ENCODE measurements at places on chromosomes 2 and 18.

- no peak for DNase-seq
These were observed 52.2 kb downstream of the HNMT start for GRCh38 chr2:138016351-138017087.

- no peak for DNase-seq
These were observed 39.5 kb upstream of the FOXI3 start for GRCh38 chr2:88492002-88492401.

GRCh38 chr2:47907039-47907781 is 912 bp upstream of the FBXO11 start:
- no peak for DNase-seq

DNA sequence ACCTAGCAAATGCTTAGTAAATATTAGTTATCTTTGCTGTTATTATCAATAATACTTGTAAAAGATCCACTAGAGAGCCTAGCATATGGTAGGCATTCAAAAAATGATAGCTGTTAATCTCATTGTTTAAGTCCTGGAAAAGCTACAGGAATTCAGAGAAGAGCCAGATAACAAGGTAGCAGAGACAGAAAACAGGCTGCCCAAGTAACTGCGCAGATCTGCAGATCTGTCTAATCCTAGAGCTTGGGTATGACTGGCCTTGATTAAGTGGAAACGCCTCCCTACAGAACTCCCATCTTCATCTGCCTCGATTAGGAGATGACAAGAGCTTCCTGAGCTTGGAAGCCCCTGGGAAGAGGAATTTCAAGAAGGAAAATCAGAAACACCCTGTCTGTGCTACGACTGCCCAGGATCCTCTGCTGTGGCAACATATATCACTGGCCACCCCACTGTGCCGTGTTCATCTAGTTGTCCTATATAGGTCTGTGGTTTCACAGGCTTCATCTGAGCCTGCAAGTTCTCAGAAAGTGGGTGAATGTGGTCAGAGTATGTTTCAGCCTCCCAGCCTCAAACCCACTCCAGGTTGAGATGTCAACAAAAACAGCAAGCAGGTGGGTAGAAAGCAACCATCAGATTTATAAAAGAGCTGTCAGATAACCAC is 151.5 kb upstream of the PKDCC start:
- no peak for DNase-seq

DNA sequence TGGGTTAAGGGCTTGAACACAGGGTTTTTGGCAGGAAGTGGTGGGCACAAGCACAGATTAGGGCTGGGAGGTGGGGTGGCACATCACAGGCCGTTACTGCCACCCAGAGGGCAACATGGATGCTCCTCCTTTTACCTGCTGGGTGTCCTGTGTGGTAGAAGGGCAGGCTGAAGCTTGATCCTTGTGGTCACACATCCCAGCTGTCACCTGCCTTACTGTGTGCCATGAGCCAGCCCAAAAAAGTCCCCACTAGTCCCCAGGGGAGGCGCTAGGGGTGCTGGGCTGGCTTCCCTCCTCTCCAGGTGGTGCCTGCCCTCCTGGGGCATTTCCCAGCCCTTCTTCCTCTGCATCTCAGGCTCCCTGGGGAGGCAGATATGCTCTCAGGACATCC is 50.5 kb upstream of the ALPP start:
- no peak for DNase-seq

DNA sequence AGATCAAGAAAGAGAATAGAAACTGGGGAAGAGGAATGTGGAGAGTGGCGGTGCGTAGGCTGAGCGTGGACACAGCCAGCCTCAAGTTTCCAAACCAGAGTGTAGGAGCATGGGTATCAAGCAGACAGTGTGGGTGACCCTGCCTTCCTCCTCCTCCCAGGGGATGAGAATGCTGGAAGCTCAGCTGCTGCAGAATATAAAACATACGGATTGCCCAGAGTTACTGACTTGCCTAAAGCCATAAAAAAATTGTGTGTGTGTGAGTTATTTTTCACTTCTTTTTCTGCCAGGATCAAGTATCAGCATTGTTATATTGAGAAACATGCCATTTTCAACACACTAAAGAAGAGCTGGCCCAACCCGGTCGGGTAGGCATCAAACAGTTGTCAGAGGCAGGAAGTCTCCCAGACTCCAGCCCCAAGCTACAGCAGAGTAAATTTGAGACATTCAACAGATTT is 333.3 kb upstream of the ACVR2A start:
- no peak for DNase-seq

DNA sequence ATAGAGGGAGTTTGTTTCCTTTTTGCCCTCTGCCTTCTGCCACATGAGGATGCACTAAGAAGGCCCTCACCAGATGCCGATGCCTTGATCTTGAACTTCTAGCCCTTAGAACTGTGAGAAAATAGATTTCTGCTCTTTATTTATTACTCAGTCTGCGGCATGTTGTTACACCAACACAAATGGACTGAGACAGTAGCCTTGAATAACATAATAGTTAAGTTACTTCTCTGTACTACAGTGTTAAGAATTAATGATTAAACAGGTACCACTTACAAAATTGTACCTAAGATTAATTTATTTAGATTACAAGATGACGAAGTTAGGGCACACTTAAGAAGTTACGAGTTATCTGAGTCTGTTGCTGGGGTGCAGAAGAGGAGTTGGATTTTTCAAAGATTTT is 42.4 kb downstream of the EHBP1 start:
- DNase-seq: no peak

- DNase-seq: no peak
These were observed 32.1 kb upstream of the CHRNA1 start for GRCh38 chr2:174796319-174796771.

DNA sequence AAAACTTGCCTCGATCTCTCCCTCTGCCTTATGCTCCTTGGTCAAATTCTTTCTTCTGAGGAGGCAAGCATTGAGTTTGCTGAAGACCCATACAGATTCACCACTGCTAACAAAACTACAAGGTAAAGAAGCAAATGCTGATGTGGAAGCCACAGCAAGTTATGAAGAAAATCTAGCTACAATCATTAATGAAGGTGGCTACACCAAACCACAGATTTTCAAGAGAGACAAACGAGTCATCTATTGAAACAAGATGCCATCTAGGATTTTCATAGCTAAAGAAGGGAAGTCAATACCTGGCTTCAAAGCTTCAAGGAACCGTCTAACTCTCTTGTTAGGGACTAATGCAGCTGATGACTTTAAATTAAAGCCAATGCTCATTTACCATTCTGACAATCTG is 203.2 kb downstream of the METTL4 start:
- DNase-seq: no peak

DNA sequence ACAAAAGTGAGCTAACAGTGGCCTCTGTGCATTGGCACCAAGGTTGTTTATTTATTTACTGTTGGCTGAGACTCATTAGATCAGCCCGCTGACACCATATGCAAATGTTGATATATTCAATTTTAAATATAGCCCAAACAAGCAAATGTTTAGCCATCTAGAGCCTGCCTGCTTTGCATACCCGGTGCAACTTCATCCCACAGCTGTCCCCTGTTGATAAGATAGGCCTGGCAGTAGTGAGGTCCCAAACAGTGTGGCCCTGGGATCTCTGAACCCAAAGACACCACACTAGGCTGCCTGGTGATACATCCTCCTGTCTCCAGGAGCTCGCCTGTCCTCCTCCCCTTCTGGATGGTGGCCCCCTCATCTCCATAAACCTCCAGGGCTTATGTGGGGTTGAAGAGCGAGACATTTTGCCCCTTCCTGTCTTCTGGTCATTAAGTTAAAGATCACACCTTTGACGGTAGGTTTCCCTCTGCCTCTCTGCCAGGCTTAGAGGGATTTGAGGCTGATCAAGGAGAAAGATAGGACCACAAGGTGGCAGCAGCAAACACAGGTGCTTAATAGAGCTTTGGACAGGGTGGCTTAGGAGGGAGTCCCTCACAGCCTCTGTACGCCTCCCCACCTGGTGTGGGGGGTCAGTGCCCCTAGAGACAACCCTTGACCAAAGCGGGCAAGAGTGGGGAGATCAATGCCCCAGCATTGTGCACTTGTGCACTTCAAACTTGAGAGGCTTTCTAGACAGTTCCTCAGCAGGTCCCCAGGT is 23.7 kb upstream of the MYO5B start:
- DNase-seq: no peak

GRCh38 chr2:96391828-96392200 is 56.2 kb downstream of the NCAPH start:
- DNase-seq: no peak

GRCh38 chr2:36497570-36498163 is 100.3 kb downstream of the FEZ2 start:
- no peak for DNase-seq

- no peak for DNase-seq
These were observed 43.0 kb upstream of the KCNF1 start for GRCh38 chr2:10868465-10869314.

DNA sequence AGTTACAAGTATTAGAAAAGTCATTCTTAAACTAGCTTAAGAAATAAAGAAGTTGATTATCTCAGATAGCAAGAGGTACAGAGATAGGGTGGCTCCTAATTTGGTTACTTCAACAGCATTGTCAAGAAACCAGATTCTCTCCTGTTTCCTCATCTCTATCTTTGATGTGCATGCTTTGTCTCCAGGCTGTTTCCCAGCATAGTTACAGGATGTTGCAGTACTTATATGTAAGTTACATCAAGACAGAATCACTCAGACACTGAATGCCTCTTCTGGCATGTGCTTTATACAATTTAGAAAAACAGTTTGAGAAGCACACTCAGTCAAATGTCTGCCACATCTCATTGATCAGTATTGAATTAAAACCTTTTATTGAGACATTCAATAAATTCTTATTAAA is 189.5 kb upstream of the UBE2E3 start:
- no peak for DNase-seq

DNA sequence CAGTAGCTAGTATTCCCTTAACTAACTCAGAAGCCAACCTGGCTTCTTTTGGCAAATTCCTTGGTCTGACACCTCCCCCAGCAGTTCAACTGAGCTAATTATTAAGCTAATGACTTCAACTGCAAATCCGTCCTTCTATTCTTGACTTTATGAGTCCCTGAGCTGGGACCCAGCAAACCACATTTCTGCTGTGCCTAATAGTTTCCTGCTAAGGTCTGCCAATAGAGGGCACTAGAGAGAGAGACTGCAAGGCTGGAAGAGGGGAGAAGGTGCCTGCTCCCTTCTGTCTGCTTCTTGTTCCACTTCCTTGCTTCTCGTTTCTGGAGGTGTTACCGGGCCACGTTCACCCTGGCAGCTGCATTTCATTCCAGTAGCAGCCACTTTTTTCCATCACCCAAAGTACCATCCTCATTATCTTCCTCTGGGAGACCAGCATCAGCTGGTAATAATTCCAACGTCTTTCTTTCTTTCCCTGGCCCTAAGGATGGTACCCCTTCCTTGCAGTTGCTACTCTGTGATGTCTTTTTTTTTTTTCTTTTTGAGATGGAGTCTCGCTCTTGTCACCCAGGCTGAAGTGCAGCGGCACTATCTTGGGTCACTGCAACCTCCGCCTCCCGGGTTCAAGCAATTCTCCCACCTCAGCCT is 352.0 kb downstream of the TNS1 start:
- DNase-seq: no peak

DNA sequence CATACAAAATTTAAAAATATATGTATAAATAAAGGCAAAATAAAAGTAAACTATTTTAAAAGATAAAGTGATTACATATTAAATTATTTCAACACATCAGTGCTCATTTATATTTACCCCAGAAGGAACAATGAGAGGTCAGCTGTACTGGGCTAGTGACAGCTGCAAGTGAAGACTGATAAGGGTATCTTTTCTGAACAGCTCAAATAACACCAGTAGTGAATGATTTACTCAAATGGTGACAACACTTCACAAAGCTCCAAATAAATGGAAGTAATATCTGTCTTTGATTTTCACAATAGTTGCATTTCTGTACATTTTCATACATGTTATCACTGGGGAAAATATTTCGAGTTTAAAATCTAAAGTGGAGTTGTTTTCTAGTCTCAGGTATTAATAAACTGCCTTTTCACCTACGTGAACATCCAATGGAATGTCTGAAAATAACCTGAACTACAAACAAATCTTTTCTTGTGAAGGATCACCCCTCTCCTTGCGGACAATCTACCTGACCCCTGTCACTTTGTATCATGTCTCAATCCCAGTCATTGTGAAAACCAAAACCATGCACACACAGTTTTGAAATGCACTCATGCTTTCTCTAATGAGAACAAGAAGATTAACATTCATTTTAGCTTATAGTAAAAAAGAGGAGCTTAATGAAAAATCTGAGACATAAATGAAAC is 1928.8 kb upstream of the CELF4 start:
- DNase-seq: no peak

- DNase-seq: no peak
These were observed 4.0 kb upstream of the SLC35F5 start for GRCh38 chr2:113760400-113760799.

GRCh38 chr2:72103690-72104089 is 44.0 kb downstream of the CYP26B1 start:
- no peak for DNase-seq

DNA sequence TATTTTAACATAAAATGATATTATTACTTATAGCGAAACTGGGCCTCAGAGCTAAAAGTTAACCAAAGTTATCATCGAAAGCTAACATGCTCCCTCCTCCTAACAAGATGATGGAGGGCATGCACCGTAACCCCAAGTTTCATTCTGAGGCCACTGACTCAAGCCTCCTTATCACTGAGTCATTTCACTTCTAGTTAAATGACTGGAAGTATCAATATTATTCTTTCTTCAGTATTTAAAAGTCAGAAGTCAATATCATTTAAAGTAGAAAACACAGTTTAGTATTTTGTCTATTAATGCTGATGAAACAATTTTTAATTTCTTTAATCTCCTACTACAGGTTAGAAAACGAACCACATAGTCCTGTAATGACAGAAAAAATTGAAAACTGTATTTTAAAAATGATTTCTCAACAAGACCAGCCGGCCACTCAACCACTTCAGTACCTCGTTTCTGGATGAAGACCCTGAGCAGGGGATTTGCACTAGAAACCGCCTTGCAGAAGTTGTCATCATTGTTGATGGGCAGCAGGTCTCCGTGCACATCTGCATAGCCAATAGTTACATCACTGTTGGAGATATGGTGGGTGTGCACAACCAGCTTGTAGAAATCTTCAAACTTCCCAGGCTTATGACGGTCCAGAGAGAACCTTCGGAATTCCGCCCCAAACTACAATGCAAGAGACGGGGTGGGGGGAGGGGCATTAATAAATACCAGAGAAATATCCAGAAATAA is 44.9 kb downstream of the PARD6G start:
- no peak for DNase-seq
